ENCODE measurements at places on chromosomes 1 and 21.
A peak's percentile ranks its signal among the peaks of the same experiment; 100 is the strongest.

GRCh38 chr1:53081384-53082066, 19.5 kb downstream of the PODN start:
- no peak for DNase-seq

- DNase-seq, result no peak
Measured at GRCh38 chr1:230295367-230295766, 130.8 kb downstream of the PGBD5 start.

GRCh38 chr1:174788981-174789380, 210.8 kb upstream of the CACYBP start:
- DNase-seq, result peak; percentile 12

DNA sequence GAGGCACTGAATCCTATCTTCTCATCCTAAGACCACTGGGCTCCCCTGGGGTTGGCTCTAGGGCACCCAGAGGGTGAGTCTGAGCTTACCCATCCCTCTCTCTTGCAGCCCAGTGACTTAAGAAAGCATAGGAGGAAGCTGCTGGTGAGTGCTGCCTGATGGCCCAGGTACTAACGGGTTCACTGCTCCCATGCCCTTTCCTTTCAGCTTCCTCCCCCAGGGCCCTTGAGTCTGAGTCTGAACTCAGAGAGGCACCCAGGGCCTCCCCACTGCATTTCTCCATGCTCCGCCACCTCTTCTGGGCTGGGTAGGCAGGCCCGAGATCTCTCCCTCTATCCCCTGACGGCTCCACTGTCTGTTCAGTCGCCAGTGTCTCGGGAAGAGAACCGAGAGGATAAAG, 29.7 kb downstream of the PPFIA4 start:
- no peak for DNase-seq

DNA sequence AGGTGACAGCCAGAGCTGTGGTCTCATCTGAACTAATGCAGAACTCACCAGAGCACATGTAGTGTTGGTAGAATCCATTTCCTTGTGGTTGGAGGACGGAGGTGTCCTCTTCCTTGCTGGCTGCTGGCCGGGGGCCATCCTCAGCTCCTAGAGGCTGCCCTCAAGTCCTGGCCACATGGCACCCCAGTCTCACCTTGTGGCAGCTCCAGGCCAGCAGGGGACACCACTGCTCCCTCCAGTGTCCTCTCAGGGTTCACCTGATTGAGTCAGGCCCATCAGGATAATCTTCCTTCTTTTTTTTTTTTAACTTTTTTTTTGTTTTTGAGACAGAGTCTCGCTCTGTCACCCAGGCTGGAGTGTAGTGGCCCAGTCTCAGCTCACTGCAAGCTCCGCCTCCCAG, 2.9 kb downstream of the KCNE1 start:
- DNase-seq, result no peak

- DNase-seq, result no peak
Measured at GRCh38 chr21:32198384-32198783, 80.5 kb downstream of the MIS18A start.
